ENCODE measurements at places on chromosomes 11 and 22.

DNA sequence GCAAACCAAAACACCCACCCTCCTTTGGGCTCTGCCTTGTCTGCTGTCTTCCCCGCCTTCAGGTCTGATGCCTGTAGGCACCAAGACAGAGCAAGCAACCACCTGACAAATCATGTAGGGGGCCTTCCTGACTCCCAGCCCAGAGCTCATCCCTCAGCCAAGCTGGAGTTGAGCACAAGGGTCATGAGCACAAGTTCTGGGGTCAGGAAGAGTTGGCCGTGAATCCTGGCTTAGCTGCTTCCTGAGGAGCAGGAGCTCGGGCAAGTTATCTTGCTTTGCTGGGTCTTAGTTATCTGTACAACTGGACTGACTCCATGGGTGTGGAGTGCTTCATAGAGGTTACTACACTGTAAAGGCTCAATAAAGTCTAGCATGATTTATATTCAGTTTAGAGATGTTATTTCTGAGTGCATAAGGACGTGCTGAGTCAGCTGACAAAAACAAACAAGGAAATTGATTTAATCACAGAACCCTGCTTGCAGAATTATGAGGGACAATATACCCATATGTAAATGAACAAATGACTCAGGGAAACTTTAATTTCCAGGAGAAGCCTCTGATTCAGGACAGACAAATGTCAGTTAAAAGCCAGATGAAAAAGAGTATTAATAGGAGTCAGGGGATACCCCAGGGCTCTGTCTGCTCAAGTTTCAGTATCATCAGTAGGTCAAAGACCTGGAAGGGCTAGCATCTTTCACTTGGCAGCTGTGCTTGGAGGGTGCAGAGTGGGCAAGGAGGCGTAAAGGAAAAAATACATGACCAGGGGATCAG lies 15.0 kb upstream of the APOA1 start:
- DNase-seq = peak; percentile 31

GRCh38 chr11:44277196-44278090 lies 32.5 kb downstream of the ALX4 start:
- DNase-seq = no peak

GRCh38 chr11:65411681-65412070 lies 10.9 kb upstream of the NEAT1 start:
- no peak for DNase-seq

DNA sequence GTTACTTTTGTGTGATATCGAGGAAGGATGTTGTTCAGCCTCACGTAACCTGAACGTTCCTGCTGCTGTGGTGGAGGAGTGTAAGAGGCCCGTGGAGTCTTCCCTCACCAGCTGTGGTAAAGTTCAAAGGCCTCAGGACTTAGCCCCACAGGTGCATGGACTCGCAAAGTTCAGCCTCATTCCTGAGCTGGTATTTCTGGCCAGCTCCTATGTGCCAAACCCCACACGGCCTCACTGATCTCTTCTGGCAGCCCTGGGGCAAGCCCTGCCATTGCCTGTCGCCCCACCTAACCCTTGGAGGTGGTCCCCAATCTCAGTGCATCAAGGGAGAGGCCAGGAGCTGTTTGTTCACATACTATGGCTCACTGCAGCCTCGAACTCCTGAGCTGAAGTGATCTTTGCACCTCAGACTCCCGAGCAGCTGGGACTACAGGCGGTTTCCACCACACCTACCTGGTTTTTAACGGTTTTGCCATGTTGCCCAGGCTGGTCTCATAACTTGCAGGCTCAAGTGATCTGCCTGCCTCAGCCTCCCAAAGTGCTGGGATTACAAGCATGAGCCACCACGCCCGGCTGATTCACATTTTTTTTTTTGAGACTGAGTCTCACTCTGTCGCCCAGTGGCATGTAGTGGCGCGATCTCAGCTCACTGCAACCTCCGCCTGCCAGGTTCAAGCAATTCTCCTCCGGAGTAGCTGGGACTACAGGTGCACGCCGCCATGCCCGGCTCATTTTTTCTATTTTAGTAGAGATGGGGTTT lies 2.2 kb downstream of the PHRF1 start:
- no peak for DNase-seq

DNA sequence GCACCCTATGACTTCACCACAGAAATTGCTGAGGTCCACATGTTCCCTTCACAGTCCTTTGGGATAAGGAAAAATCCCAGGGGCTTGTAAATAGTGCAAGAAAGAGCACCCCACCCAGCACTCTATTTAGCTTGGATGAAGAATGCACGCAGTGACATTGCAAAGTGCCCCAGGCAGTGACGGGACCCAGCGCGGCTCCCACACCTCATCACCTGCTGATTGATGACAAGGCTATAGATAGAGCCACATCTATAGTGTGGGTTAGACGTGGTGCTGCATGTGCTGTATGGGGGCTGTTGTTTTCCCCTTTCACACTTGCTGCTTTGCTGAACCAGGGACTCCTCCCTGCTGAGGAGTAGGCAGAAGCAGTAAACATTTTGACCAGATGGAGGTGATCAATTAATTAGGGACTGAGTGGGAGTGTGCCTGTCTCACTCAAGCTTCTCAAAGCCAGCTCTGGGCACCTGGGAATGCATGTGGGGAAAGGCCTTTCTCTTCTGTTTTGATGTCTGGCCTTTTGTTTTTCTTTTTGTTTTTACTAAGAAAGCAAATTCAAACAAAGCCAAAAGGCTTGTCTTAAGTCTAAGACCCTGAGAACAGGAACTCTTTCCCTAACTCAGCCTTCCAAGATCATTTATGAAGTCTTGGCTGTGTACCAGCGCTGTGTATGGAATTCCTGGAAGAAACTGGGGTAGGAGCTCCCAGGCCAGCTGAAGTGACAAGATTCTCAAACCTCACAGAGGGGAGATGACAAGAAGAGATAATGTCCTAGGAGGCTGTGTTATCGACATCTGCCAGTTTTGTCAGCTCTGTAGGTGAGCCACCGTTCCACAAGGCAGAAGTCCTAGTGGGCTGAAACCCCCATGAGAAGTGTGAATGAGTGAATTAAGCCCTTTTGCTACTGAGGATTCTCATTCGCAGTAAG lies 219.7 kb downstream of the BARX2 start:
- DNase-seq = no peak

- no peak for DNase-seq
Measured at GRCh38 chr11:104001561-104002056, 34.8 kb upstream of the DDI1 start.

GRCh38 chr22:44667276-44667675 lies 34.7 kb upstream of the PRR5 start:
- DNase-seq = no peak

DNA sequence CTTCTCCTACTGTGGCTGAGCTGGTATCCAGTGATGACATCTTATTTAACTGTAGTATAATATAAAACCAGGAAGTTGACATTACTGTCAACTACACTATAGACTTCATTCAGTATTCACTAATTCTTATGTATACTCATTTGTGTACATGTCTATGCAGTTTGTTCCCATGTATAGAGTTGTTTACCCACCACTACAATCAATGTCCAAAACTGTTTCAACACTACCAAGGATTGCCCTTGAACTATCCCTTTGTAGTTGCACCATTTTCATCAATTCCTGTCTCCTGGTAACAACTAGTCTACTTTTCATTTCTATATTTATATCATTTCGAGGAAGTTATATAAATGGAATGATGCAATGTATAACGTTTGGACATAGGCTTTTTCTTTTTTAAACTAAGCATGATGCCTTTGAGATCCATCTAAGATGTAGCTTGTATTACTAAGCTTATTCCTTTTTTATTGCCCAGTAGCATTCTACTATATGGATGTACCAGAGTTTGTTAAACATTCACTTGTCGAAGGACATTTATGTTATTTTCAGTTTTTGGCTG lies 39.2 kb downstream of the TMEM135 start:
- DNase-seq = no peak

DNA sequence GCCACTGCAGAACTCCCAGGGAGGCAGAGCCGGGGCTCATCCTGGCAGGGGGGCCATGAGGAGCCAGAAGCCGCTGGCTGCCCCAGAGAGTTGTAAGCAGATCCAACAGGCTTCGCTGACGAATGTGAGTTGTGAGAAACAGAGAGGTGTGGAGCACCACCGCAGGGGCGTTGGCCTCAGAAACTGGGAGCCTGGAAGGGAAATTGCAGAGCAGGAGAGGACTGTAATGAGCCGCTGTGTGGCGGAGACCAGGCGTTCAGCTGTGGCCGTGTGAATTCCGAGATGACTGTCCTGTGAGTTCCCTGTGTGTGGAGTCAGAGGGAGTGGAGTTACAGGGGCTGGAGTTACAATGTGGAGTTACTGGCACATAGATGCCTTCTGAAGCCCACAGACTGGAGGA lies 27.7 kb upstream of the ETS1 start:
- no peak for DNase-seq

GRCh38 chr22:22015631-22016030 lies 33.0 kb upstream of the TOP3B start:
- DNase-seq = no peak

GRCh38 chr22:41939981-41940831 lies 6.7 kb downstream of the CENPM start:
- peak; percentile 100 for DNase-seq

DNA sequence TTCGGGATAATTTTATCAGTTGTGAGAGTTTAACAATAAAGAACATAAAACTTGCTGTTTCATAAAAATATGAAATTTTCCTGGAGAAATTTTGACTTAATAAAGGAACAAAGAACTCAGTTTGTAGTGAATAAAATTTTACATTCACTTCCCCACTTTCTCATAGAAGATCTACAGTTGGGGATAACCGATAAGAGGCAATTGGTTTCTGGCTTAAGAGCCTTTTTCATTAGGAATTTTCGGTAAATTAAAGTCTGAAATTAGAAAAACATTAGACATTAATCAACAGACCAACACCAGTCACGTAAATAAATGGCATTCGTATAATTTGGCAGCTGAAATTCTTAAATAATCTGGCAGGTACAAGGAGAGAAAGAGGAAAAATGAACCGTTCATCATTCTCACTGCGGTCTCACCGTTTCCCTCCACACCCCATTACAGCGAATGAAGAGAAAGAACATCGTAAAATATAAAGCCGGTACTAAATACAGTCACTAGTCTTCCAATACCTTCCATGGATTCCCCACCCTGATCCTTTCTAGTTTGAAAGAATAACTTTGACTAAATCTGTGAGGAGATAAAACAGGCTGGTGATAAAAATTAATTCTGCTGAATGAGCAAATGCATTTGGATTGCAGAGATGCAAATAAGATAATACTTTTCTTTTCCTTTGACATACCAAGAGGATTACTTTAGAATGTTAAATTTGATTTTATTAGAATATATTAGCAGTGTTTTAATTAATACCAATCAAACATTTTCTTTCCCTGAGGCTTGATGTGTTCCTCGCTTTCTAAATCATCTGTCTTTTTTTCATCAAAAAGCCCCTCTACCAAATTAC lies 19.5 kb downstream of the BLID start:
- no peak for DNase-seq

DNA sequence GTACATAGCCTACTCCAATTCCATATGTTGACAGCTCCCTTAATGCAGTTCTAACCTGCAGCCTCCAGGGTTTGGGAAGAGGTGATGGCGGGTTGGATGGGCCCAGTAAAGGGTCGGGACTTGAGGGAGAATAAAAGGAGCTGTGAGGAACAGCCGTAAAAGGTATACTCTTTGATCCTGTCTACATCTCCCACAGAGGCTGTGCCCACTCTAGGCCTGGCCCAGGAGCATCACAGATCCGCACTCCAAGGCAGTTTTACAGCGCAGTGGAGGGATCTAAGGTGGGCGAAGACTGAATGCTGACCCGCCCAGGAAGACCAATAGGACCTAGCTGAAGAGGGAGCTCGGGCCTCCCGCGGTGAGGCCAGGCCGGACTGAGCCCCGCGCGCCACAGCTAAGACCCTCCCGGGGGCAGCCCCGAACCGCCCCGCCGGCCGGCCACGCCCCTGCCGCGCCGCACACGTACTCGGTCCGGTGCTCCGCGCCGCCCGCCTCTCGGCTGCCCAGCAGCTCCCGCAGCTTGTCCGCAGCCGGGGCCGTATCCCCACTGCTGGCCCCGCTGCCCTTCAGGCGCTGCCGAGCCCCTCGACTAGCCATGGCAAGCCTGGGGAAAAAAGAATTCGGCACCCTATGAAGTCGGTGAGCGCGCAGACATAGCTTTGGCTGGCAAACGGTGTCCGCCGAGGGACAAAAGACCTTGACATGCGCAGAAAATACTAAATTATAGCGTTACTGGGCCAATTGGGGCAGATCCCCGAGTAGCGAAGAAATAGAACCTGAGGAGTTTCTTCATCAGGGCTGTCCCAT lies at the start of gene ALG9:
TSS of gene ALG9 (minus strand) at position 696 of the 807 bp plus-strand sequence. CDS start at position 597, 99 bp downstream.
- peak; percentile 93 for DNase-seq

- peak; percentile 97 for DNase-seq
Measured at GRCh38 chr11:63866211-63866610, 27.3 kb downstream of the MARK2 start.

GRCh38 chr22:44108076-44108475 lies 72.6 kb upstream of the PARVG start:
- no peak for DNase-seq

- no peak for DNase-seq
Measured at GRCh38 chr11:61138935-61139334, 22.3 kb downstream of the VPS37C start.

GRCh38 chr11:101126551-101127196 lies 2.9 kb downstream of the PGR start:
- DNase-seq = no peak

GRCh38 chr11:28581286-28582242 lies 473.4 kb downstream of the METTL15 start:
- no peak for DNase-seq

- DNase-seq = no peak
Measured at GRCh38 chr11:19952116-19952605, 208.1 kb downstream of the DBX1 start.

DNA sequence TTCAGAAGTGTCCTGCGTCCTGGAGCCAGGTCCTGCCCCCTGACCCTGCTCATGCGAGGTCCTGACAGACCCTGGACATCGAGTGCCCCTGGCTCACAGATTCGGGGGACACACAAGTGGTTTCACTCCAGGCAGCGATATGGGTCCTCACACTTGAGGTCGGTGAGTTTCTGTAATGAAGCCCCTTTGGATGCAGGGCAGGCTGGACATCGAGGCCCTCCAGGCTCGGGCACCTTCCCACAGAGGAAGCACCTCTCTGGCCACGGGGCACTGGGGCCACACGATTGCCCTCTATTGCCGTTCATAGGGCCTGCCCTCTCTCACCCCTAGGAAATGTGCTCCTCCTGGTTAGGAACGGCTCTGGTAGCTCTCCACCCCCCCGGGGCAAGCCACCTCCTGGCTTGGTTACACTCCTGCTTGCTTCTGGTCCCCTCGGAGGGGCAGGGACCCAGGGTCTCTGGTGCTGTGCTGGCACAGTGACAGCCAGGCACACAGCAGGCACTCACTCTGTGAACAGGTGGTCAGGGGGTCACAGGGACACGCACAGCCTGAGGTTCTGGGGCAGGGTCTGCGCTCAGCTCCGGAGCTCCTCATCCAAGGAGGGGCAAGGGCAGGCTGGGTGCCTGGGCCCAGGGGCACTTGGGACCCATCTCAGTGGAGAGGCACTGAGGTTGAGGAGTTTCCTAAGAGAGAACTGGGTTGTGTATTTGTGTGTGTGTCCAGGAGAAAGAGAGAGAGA lies 907.7 kb downstream of the BRD1 start:
- no peak for DNase-seq

All from activated naive CD4-positive, alpha-beta T cell treated with anti-CD3 and anti-CD28 coated beads for 36 hours (primary cell).